ENCODE measurements at places on chromosomes 2 and 18. TPM values are rescaled to one million over a fixed set of nuclear protein-coding genes. Genes with fewer than 3 reads are reported as not detected.
A peak's percentile ranks its signal among the peaks of the same experiment; 100 is the strongest.

Gene ANKRD39
- total RNA-seq, result 22.7 TPM

Gene CD8B2
- 4.6 TPM for total RNA-seq

Gene ANKRD44
- total RNA-seq, result 118 TPM

Gene CNTNAP5
- not detected for total RNA-seq

Gene UPP2
- total RNA-seq, result not detected

Gene ERFE
- 0.27 TPM for total RNA-seq

Gene NCKAP5
- total RNA-seq, result not detected

Gene SERPINB8
- 16.8 TPM for total RNA-seq

DNA sequence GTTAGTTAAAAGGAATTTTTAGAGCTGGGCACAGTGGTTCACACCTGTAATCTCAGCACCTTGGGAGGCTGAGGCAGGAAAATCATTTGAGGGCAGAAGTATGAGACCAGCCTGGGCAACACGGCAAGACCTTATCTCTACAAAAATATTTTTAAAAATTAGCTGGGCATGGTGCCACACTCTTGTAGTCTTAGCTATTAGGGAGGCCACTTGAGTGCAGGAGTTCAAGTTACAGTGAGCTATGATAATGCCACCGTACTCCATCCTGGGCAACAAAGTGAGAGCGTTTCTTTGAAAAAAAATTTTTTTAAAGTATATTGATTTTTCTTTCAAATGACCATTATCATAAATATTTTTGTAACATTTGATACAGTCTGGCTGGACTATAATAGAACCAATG is 93.6 kb upstream of the FAM117B start:
- DNase-seq, result no peak

DNA sequence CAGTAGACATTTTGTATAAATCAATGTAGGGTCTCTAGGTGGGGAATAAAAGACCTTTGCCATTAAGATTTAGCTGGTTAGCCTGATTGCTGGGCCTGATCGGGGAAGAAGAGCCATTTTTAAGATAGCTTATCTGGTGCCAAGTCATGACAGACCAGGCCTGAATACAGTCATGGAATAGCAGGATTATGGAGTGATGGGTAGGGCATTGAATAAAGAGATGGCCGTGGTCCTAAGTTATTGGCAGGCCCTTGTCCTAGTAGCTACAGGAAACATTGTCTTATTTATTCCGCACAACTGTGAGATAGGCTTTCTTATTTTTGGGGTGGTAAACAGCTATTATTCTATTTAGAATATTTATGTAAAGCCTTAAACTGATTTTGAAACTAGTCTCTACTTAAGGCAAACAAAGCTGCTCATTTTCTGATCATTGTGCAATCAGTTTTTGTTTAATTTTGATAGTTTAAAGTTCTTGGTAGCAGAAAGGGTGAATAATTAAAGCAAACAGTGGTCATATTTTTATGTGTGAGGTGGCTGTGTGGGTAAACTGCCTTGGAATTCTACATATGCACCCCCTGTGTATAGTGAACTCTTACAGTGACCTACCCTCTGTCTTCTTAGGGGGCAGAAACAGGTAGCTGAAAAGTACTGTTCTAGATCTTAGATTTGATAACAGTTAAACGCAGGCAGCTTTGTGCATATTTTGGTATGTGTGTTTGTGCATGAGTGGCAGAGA is 22.6 kb downstream of the ZNF236 start:
- DNase-seq, result no peak

GRCh38 chr2:163465440-163465839 is 270.4 kb downstream of the FIGN start:
- no peak for DNase-seq

DNA sequence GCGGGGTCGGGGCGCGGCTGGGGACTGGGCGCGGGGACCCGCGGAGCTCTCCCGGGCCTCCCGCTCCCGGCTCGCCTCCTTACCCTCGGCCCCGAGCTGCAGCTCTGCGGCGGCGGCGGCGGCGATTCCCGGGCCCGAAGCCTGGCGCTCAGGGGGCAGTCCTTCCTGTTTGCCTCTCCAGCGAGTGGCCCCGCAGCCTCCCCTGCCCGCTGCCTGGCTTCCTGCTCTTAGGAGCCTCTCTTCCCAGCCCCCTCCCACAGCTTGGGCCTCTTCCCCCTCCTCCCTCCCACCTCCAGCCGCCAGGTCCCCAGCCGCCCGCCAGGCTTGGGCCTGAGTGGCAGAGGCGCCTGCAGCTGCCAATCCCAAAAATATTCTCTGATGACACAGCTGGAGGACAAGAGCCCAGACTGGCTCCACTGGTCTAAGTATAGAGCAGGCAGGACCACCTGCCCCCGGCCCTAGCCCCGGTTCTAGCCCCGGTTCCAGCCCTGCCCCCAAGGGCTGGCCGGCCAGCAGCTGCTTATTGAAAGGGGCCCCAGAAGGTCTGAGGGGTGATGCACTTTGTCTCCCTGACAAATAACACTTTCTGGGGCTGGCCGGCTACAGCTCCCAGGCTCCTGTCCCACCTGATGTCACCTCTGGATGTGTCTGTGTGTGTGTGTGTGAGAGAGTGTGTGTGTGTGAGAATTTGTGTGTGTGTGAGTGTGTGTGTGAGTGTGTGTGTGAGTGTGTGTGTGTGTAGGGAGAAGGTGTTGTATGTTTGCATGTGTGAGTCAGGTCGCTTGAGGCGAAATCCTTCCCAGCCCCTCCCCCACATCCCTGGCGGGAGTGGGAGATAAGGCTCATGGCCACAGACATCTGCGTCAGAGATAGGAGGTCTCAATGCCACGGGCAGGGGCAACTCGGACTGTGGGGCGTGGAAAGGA is at the start of gene OBSL1:
OBSL1 (minus strand) TSS at position 229 of the 926 bp plus-strand sequence. CDS start 307 bp downstream, outside the sequence.
- peak; percentile 23 for DNase-seq

- no peak for DNase-seq
Measured at GRCh38 chr18:79664525-79665125, 15.0 kb upstream of the CTDP1 start.

DNA sequence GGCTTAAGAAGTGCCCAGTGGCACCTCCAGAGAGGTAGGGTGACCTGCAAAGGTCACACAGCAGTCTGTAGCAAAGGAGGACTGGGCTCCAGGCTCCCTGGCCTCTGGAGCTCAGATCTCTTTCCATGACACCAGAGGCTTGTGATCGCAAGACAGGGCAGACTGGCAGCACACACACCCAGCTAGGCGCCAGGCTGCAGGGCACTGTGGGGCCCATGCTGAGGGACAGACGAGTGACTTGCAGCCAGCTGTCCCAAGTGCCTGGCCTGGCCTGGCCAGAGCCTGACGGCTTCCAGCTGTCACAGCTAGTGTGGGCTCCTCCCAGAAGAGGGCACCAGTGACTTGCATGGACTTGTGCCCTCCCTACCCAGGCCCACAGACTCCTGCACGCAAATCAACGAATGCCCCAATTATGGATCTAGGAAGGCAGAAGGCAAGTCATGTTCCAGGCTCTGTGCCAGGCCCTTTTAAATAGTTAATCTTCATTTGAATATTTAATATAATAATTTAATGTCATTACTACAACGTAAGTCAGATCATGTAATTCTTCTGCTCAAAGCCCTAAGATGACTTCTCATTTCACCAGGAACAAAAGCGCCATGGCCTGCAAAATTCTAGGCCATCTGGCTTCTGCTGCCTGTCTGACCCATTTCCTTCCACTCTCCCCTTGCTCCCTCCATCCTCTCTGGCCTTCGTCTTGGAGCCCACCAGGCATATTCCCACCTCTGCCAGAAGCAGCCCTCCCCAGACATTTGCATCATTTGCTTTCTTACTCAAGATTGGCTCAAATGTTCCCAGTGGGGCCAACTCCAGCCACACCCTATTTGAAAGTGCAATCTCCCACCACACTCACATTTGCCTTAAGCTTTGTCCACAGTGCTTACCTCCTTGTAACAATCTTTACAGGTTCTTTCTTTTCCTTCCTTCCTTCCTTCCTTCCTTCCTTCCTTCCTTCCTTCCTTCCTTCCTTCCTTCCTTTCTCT is 3.7 kb upstream of the SPEG start:
- no peak for DNase-seq

DNA sequence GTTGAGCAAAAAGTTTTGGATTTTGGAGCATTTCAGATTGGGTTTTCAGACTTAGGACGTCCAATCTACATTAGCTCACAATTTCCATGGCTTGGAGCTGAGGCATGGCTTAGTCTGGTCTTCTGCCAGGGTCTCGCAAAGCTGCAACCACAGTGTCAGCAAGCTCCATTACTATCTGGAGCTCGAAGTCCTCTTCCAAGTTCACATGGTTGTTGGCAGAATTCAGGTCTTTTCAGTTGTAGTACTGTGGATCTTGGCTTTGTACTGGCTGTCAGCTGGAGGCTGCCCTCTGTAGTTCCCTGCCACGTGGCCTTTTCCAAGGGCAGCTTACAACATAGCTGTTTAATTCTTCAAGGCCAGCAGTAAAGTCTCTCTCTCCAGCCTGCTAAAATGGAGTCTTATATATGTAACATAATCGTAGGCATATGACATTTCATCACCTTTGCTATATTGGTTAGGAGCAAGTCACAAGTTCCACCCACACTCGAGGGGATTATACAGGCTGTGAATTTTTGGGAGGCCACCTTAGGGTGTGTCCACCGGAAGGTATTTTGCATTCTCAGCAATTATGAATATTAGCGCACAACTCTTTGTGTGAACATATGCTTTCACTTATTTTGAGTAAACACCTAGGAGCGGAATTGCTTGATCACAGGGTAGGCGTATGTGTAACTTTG is 41.5 kb upstream of the EPC2 start:
- peak; percentile 24 for DNase-seq

DNA sequence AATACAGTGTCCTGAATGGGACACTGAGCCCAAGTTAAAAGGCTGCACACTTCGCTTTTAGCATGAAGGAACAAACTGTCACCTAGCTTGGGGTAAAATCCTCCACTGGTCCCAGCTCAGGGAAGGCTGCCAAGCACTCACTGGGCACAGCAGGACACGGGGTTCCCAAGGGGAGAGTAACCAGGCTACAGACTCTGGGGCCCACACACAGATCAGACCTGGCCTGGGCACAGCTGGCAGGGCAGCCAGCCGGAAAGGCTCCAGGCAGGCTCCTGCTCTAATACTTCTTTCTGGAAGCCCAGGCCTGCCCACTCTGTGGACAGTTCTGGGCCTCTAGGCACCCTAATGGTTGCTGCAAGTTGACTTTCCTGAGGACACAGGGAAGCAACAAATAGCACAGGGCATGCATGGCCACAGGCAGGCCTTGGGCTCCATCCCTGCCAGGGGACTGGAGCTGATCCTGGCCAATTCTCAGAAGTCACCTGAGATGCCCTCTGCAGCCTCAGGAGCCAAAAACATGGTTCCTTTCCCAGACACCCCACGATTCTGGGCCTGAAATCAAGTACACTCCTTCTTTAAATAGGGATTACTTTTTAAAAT is 18.7 kb upstream of the SULT1C3 start:
- DNase-seq, result no peak

GRCh38 chr18:9082711-9083510 is 19.6 kb upstream of the NDUFV2 start:
- peak; percentile 66 for DNase-seq

DNA sequence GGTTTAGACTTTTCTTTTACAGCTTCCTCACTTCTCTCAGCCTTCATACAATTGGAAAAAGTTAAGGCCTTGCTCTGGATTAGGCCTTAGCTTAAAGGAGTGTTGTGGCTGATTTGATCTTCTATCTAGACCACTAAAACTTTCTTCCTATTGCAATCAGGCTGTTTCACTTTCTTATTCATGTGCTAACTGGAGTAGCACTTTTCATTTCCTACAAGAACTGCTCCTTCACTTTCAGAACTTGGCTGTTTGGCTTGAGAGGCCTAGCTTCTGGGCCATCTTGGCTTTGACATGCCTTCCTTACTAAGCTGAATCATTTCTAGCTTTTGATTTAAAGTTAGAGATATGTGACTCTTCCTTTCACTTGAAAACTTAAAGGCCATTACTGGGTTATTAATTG is 114.3 kb downstream of the ARHGEF4 start:
- no peak for DNase-seq

DNA sequence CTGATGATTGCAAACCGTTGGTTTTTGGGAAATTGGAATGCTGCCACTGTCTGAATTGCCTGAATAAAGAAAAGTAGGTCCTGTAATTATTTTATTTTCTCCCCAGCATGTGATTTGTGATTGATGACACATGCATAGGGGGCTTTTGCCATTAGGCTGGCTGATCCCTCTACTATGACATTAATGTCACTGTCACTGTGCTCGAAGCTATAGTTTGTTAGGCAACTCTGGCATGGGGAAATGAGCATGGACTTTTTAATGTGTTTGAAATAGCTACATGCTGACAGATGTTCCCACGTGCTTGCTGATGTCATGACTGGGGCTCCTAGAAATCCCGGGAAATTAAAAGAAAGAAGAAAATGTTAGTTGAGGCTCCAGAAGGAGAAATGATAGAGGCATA is 99.1 kb downstream of the HRH4 start:
- no peak for DNase-seq

GRCh38 chr2:207332480-207333212 is 166.9 kb upstream of the KLF7 start:
- no peak for DNase-seq

- no peak for DNase-seq
Measured at GRCh38 chr18:61980355-61980754, 87.5 kb upstream of the RNF152 start.

GRCh38 chr18:8998481-8999217 is 103.8 kb upstream of the NDUFV2 start:
- no peak for DNase-seq

DNA sequence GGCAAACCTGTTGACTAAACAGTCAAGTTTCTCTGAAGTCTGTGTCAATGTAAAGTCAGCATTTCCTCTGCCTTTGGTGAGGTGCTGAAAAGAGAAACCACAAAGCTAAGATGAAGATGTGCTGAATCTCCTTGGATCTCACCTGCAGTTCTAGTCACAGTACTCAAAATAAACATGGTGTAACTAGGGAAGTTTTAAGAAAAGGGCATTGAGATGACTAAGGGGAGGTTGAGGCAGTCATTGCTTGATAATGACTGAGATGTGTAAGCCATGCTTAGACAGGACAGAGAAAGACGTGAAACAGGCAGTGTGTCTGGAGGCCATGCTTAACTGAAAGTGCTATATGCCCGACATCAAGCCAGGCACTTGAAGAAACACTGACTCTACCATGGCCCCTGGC is 1010.0 kb upstream of the CELF4 start:
- DNase-seq, result no peak
